ENCODE measurements at places on chromosomes 6 and 20. TPM values are rescaled to one million over a fixed set of nuclear protein-coding genes. Genes with fewer than 3 reads are reported as not detected.

The PROKR2 gene
- total RNA-seq: 4.8 TPM

The BMP6 gene
- total RNA-seq: 5.1 TPM

The RSPH9 gene
- total RNA-seq: 6.0 TPM

The PTP4A1 gene
- 65.7 TPM for total RNA-seq

The EYA4 gene
- 3.5 TPM for total RNA-seq

The REM1 gene
- 0.23 TPM for total RNA-seq

The GSTA2 gene
- not detected for total RNA-seq

The BMP2 gene
- 6.7 TPM for total RNA-seq

The DNAH8 gene
- under 0.01 TPM for total RNA-seq

The MARCKS gene
- total RNA-seq: 386 TPM

The SALL4 gene
- total RNA-seq: 0.69 TPM

The OPN5 gene
- total RNA-seq: not detected

The TRIM31 gene
- total RNA-seq: not detected

The DLK2 gene
- total RNA-seq: 8.3 TPM

The CHMP4B gene
- 39.4 TPM for total RNA-seq

The TP53TG5 gene
- total RNA-seq: not detected

The NCOA3 gene
- 40.8 TPM for total RNA-seq

The ADGRF4 gene
- not detected for total RNA-seq

The LY6G6C gene
- total RNA-seq: not detected

The BTNL2 gene
- total RNA-seq: not detected

The ISM1 gene
- total RNA-seq: 2.8 TPM

The DEK gene
- total RNA-seq: 143 TPM

The LAMA5 gene
- 12.9 TPM for total RNA-seq

The SLC22A2 gene
- 0.46 TPM for total RNA-seq

The METTL24 gene
- 2.8 TPM for total RNA-seq

The KCNK16 gene
- not detected for total RNA-seq

The FOXC1 gene
- 5.1 TPM for total RNA-seq

The SNAP25 gene
- total RNA-seq: 162 TPM

The BRPF3 gene
- total RNA-seq: 20.8 TPM

The SMPDL3A gene
- 11.8 TPM for total RNA-seq

The SIRPB1 gene
- total RNA-seq: 1.2 TPM

The BMP7 gene
- 23.3 TPM for total RNA-seq

The HLA-DRA gene
- total RNA-seq: 8.5 TPM

The SYCP2L gene
- 6.9 TPM for total RNA-seq

The PRDM13 gene
- total RNA-seq: 0.46 TPM

The WFDC10B gene
- total RNA-seq: not detected

The MAFB gene
- total RNA-seq: 4.2 TPM

The CDKN1A gene
- total RNA-seq: 5.3 TPM

The CAP2 gene
- total RNA-seq: 21.2 TPM

The HLA-DQA2 gene
- total RNA-seq: not detected

The COX4I2 gene
- total RNA-seq: not detected

The MEI4 gene
- total RNA-seq: 2.1 TPM

The TMEM170B gene
- 67.8 TPM for total RNA-seq

The FBXL4 gene
- 30.0 TPM for total RNA-seq

The APCDD1L gene
- not detected for total RNA-seq

The SLX4IP gene
- 11.8 TPM for total RNA-seq

The CCR6 gene
- not detected for total RNA-seq

The C20orf141 gene
- total RNA-seq: not detected

The TENT5A gene
- total RNA-seq: 13.1 TPM

The AIF1 gene
- 22.6 TPM for total RNA-seq

The ORC3 gene
- total RNA-seq: 48.2 TPM

The SUN5 gene
- total RNA-seq: not detected
